Glomerular endothelial cell (primary cell): ENCODE measurements at places on chromosomes 3 and 15.

DNA sequence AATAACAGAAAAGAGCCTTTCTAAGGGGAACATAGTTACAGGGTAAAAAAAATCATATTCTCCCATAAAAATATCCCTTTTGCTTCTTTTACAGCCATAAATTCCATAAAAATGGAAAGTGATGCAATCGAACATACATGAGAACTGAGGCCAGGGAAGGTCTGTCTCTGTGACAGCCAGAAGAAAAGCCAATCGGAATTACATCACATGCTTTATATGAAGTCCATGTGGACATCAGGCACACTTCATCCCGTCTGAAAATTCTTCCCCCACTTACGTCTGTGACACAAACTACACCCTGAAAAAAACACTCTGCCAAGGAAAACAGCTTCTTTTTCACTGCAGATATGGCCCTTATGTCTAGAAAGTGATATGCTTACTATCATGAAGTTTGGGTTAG lies 323.5 kb downstream of the ERC2 start:
- DNase-seq, result no peak

GRCh38 chr15:67575039-67575502 lies 32.6 kb downstream of the MAP2K5 start:
- no peak for DNase-seq

DNA sequence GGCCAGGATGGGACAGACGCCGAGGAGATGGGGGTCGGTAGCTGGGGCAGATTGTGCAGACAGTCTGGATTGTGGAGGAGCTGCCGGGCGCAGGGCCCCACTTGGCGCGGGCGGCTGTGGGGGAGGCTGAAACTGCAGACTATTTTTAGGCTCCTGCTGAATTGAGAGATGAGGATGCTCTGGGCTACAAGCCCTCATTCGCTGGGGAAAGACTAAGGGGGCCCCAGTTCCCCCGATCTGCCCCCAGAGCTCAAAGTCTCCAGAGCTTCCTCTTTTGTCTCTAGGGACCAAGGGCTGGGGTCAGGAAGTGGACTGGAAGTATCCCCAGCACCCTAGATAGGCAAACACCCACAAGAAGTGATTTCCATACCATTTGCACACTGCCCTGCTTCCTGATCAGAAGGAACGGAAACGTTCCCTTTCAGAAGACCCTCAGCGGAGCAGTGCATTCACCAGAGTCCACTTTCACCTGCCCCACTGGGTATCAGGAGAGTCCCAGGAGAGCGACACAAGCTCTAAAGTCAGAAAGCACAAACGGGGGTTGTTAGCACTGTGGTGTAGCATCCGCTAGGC lies 29.7 kb downstream of the SEMA7A start:
- no peak for DNase-seq

- no peak for DNase-seq
These were observed 97.4 kb downstream of the ADCY5 start for GRCh38 chr3:123351501-123351900.

DNA sequence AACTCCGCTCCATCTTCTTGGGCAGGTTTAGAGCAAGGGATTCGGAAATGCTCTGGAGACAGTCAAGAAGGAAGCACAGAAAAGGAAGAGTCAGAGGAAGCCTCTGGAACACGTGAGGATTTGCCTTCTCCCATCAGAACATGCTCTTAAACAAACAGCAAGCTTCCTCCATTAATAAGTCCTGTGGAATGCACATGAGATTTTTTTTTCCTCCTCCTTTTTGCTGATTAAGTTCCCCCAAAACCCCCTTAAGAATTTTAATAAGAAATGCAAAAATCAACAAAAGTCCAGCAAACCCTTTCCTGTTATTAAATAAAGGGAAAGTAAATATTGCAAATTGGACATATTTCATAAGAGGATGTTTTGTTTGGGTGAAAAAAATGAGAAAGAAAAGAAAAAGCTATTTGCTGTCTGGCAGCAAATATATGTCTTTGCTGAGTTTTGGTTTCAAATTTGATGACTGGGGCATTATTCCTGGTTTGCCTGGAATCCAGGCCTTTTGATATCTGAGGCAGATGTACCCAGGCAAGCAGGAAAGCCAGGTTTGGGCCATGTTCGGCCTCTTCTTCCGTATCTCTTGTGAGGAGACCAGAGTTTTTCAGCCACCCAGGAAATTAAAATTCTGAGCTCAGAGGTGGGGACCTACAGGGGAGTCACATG lies 7.9 kb upstream of the TSEN2 start:
- no peak for DNase-seq

- DNase-seq, result no peak
These were observed 76.9 kb downstream of the MRPL46 start for GRCh38 chr15:88390164-88390901.

DNA sequence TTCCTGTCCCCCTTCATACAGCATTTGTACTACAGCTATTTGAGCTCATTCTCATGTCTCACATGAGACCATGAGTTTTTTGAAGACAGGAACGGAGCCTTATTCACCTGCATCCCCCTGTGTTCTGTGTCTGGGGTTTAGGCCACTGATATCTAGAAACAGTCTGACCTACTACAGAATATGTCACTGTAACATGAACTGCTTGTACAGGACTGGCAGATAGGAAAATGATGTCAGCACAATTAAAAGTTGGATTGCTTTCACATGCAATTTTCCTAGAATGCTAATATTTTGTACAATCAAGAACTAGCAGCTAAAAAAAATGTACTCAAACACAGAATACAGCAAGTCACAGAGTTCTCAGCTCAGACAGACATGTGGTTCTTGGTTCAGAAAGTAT lies 90.8 kb upstream of the FGF12 start:
- DNase-seq, result no peak

- peak; percentile 39 for DNase-seq
These were observed 109.6 kb upstream of the TMCO5A start for GRCh38 chr15:37824717-37825382.

DNA sequence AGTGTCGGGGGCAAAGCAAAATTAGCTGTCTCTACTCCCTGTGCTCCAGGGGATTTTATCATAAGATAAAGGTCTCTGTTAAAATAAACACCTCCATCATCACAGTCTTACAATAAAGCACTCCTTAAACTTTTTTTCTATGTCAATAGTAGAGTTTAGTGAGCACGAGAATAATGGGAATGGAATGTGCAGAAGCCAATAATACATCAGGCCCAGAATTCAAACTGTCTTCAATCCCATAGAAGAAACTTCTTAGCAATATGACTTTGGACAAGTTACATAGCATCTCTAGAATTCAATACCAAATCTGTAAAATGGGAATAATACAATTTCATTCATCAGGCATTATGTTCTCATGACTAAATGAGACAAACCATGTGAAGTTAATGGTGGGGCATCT lies 49.0 kb upstream of the EPHA3 start:
- no peak for DNase-seq

GRCh38 chr15:68552344-68552743 lies 26.4 kb upstream of the CORO2B start:
- no peak for DNase-seq

GRCh38 chr3:186519021-186519658 lies 25.0 kb downstream of the CRYGS start:
- no peak for DNase-seq

- no peak for DNase-seq
These were observed 1.0 kb upstream of the CRYBG3 start for GRCh38 chr3:97820780-97821179.

DNA sequence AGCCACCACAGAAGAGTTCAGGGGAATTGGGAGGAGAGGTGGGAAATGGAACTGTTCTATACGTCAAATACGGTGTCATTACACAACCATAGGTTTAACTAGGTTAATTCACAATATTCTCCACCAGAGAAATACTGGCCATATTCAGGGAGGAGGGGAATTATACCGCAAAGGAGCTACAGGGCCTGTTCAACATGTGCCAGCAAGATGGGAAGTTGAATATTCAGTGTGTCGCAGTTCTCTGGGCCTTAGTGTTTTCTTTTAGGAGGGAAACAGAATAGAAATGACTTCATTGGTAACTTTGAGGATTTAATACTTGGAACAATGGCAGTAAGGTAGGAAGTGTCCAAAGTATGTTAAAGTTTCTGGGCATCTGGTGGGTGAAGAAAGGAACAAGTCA lies 18.0 kb upstream of the FBXW12 start:
- no peak for DNase-seq

- DNase-seq, result no peak
These were observed 247.4 kb downstream of the WDR72 start for GRCh38 chr15:53512029-53512428.

- no peak for DNase-seq
These were observed 138.5 kb upstream of the HES1 start for GRCh38 chr3:193997228-193998122.

- no peak for DNase-seq
These were observed 39.6 kb downstream of the COL8A1 start for GRCh38 chr3:99678023-99678422.

DNA sequence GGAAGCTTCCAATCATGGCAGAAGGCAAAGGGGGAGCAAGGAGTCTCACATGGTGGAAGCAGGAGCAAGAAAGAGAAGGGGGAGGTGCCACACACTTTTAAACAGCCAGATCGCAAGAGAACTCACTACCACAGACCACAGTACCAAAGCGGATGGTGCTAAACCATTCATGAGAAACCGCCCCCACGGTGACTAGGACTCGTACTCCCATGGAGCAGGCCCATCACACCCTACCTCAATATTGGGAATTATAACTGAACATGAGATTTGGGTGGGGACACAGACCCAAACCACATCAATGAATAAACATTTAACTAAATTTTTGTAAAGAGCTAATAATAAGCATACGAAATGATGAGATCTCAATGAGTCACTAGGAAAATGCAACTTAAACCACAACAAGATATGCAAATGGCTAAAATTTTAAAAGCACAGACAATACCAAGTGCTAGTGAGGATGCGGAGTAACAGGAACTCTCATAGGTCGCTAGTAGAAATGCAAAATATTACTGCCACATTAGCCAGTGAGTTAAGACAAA lies 10.0 kb downstream of the MRPS25 start:
- DNase-seq, result no peak

DNA sequence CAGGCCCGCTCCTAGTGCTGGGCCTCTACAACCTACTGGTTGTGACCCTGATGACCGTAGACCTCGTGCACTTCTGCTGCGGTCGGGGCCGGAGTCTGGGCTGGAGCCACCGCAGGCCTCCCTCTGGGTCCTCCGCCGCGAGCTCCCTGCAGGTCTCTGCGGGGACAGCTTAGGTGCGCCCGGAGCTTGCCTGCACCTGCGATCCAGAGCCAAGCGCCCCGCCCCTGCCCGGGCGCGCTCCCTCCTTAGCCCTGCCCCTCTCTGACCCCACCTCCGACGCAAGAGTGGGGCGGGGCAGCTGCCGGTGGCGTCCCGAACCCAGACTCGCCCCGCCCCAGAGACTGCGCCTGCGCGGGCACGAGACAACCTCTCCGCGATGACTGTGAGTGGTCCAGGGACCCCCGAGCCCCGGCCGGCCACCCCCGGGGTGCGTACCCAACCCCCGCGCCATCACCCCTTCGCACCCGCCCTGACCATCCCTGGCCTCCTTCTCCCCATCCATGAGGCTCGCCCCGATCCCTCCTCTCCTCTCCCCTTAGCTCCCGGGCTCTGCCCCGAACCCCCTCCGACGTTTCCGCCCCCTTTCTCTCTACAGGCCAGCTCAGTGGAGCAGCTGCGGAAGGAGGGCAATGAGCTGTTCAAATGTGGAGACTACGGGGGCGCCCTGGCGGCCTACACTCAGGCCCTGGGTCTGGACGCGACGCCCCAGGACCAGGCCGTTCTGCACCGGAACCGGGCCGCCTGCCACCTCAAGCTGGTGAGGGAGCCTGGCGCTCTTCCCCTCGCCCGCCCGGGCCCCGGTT lies at the start of gene UNC45A:
TSS of gene UNC45A (plus strand) at position 337 of the 803 bp plus-strand sequence. CDS start at position 377, 40 bp downstream.
- no peak for DNase-seq

GRCh38 chr3:191240486-191240885 lies 41.4 kb downstream of the OSTN start:
- no peak for DNase-seq

GRCh38 chr3:153242896-153243295 lies 80.9 kb downstream of the RAP2B start:
- DNase-seq, result no peak

DNA sequence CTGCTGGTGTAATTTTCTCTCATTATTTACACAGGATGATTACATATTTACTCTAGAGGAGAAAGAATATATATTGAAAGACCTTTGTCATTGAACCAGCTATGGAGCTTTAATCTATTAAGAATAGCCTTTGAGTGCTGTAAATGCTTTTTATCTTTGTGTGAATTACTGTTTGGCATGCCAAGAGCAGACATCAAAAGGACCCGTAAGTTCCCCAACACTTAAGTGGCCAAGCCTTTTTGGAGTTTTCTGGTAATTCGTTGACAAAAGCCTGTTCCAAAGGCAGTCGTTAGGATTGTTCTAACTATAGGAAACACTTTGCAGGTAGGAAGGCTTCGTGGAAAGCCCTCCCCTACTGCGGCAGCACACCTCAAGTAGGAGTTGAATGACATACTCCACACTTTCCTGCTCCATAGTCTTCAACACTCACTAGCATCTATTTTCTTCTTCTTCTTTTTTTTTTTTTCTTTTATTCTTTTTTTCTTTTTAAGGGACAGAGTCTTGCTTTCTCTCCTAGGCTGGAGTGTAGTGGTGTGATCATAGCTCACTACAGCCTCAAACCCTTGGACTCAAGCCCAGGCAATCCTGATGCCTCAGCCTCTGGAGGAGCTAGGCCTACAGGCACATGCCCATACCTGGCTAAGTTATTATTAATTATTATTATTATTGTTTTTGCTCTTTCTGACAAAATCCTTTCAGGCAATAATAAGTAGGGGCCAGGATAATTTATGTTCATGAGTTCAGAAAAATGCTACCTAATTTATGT lies 98.6 kb downstream of the SUCNR1 start:
- no peak for DNase-seq

DNA sequence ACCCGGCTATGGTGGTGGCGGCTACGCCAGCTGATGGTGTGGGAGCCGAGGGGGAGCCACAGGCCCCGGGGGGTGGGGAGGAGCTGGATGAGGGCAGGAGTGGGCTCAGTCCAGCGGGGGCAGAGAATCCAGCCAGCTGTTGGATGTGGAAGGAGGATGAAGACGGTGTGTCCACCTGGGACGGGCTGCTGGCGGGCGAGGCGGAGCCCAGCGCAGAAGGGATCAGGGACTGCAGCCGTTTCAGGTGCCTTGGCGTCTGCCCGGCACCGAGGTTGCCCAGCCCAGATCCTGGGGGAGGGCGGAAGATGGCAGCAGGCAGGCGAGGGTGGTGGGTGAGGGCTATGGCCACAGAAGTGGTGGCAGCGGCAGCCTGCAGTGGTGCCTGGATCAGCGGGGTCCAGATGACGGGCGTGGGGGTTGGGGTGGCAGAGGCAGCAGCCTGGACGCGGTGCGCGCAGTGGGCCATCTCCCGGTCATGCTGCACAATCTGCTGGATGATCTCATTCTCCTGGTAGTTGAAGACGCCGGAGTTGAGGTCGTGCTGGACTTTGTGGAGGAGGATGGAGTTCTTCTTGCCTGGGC lies 45.3 kb downstream of the HCN4 start:
- no peak for DNase-seq

DNA sequence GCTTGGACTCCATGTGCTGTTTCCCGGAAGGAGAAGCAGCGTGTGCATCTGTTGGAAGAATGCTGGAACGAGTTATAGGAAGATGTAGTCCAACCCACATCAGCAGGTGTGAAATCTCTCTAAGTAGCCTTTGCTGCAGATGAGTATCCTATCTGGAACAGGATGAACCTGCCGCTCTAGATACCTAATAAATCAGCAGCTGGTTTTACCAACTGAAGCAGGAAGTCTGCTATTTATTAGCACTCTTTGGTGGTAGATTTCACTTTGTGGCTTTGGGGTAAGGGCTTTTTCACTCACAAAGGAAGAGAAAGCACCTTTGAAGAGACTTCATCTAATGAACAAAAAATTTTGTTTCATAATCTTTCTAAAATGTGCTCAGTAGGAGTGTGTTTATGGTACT lies 66.4 kb downstream of the DCUN1D1 start:
- no peak for DNase-seq

- no peak for DNase-seq
These were observed 588.4 kb downstream of the NAALADL2 start for GRCh38 chr3:175447521-175447920.

- no peak for DNase-seq
These were observed 363.7 kb upstream of the RGMA start for GRCh38 chr15:93452537-93453211.
